ENCODE measurements at places on chromosomes 1 and 21. TPM values are rescaled to one million over a fixed set of nuclear protein-coding genes. Genes with fewer than 3 reads are reported as not detected.
A peak's percentile ranks its signal among the peaks of the same experiment; 100 is the strongest.

- no peak for DNase-seq
Measured at GRCh38 chr1:109530457-109531087, 9.1 kb upstream of the GPR61 start.

Gene FAM131C
- total RNA-seq, result not detected

GRCh38 chr1:154398678-154399077 is 6.5 kb upstream of the IL6R start:
- peak; percentile 3 for DNase-seq

Gene KRTAP20-2
- total RNA-seq, result not detected

Gene RORC
- total RNA-seq, result 16.4 TPM

Gene MYOM3
- total RNA-seq, result 0.69 TPM

Gene ENAH
- 67.4 TPM for total RNA-seq

DNA sequence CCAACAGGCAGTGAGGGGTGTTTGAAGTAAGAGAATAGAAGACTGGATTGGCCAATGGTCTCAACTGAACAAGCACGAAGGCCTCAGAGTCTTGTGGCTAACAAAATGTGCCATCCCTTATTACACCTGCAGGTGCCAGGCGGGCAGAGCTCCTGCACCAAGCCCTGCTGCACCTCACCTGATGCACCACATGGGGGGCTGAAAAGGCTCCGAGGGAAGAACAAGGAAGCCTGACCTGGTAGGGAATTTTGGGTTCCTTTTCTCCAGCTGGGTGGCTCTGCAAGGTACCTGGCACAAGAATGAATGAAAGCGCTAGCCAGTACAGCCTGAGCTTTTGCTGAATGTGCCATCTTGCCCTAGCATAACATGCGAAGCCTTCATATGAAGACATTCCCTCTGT is 9.7 kb downstream of the HSD3B1 start:
- DNase-seq, result no peak

Gene CA14
- total RNA-seq, result 0.55 TPM

GRCh38 chr21:27134516-27134915 is 167.6 kb upstream of the ADAMTS5 start:
- no peak for DNase-seq
